ENCODE measurements at places on chromosomes 3 and 15.
A peak's percentile ranks its signal among the peaks of the same experiment; 100 is the strongest.

DNA sequence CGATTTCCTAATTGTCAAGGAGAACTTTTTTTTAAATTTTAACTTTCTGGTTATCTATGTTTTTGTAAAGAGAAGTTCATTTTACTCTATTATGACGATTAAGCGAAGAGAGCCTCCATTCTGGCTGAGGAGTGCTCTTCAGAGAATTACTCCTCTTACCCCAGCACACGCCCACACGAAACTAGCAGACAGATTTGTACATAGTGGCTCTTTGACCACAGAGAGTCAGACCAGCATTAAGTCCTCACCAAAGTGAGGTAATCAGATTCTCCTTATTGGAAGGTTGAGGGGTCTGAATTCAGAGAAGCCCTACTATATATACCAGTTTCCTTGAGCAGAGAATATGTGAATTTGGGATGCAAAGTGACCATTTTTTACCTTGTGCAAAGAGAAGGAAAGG is 204.8 kb upstream of the TSC22D2 start:
- DNase-seq, result no peak

GRCh38 chr15:31360843-31361763 is 34.5 kb downstream of the KLF13 start:
- peak; percentile 79 for DNase-seq

DNA sequence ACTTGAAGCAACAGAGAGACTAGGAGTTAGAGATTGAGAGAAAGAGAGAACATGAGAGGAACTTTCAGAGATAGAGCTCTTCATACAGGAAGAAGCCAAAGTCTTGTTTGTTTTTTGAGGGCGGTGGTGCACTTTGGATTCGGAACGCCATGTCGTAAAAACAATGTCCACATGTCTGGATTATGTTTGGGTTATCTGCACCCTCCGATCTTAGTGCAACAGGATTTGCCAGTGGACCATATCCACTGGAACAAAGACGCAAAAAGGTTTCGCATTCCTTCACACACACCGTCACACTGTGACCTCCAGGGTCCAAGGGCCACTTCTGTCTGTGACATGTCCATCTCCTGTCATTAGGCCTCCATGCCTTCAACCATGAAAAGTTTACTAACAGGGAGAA is 141.8 kb upstream of the ATP11B start:
- DNase-seq, result no peak

- DNase-seq, result no peak
These were observed 93.2 kb downstream of the SMARCC1 start for GRCh38 chr3:47688488-47688887.

- no peak for DNase-seq
These were observed 127.4 kb downstream of the NSMCE3 start for GRCh38 chr15:29142129-29142747.

GRCh38 chr3:98814817-98815420 is 51.8 kb downstream of the ST3GAL6 start:
- DNase-seq, result no peak

DNA sequence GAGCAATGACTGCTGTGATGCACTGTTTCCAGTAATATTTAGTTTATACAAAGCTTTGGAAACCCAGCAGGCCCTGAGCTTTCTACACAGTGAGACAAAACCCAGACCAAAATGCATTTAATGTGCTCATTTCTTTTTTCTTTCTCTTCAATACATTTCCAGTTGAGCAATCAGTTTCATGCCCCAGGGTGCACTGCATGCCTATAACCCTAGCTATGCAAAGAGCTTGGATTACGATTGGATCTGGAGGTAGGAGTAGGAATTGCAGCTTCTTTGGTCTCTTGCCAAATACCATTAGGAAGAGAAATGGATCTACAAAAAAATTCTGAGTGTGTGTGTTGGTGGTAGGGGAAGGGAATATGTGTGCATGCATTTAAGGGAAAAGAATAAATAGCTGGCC is 1001.4 kb downstream of the SQOR start:
- no peak for DNase-seq

DNA sequence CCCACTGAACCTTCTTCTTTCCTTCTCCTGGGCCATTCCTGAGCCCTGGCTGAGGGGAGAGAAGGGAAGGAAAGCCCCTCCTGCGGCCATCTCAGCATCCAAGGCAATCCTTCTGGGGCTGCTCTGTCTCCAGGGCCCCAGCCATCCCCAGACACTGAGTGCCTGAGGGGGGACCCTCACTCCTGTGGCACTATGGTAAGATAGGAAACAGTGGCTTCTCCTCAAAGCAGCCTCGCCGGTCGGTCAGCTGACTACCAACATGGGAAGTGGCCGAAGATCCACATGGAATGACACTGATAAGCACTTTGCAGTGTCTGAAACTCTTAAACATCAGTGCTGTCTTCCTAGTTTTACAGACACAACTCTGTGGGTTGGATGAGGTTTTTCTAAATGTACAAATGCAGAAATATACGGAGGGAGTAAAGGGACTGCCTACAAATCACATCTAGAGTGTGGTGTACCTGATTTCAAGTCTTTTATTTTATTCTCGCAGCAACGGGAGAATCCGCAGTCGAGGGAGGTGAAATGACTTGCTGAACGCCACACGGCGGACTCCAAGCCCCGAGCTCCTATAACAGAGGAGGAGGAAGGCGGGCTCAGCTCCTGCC is 973 bp upstream of the ITPKA start:
- DNase-seq, result no peak

DNA sequence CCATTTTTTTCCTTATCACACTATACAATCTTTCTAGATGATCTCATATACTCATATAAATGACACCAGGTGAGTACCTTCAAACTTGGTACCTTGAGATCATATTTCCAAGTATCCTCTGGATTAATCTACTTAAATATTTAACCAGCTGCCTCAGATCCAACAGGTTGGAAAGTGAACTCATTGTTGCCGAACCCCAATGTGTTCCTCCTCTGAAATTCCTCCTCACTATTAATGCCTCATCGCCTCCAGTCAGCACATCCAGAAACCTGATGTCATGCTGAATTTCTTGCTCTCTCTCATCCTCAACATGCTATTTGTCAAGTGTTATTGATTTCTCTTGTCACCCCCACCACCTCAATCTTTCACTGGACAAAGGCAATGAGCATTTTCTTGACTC is 221.8 kb downstream of the FMN1 start:
- DNase-seq, result no peak

GRCh38 chr15:57943754-57944420 is 121.6 kb downstream of the ALDH1A2 start:
- no peak for DNase-seq

DNA sequence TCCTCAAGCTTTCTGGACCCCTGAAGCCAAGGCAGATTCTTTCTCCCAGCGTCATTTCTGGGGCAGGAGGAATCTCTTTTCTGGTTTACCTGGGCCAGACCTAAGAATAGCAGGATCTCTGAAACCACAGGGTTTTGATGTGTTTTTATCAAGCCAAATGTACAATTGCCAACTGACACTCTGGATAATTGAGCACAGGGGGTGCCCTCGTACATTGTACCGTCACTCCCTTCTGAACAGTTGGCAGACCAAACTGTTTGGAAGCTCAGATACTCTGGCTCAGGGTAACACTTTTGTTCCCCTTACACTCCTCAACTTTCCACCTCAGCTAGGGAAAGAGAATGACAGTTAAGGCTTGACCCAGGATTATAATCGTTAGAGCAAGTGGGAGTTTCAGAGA is 49.9 kb downstream of the ASTE1 start:
- no peak for DNase-seq

DNA sequence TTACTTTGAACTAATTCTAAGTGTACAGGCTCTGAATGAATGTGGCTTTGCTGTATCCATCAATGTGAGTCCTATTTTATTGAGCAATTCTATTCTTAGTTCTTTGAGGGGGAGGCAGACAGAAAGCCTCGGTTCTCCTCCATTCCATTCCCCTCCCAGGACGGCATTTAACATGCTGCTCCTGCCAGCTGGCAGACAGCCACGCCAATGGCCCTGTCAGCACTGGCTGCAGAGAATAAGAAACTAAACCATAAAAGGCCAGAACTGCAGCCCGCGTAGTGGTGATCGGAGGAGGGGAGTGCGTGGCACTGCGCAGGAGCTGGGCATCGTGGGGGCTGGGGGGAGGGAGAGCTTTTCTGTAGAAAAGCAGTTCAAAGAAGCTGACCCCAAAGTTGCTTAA is 76.0 kb upstream of the HACD2 start:
- peak; percentile 91 for DNase-seq

Measured in lower lobe of right lung (tissue), 2 donors.